Pancreas (tissue), 10 donors: ENCODE measurements at places on chromosomes 4 and X. TPM values are rescaled to one million over a fixed set of nuclear protein-coding genes. Genes with fewer than 3 reads are reported as not detected.

Gene DMRTC1B
- 2.4 TPM for polyA plus RNA-seq

Gene ZNF141
- 2.8 TPM for polyA plus RNA-seq

Gene CTAG1B
- not detected for polyA plus RNA-seq

Gene CCKAR
- polyA plus RNA-seq = not detected

Gene NLGN4X
- 0.11 TPM for polyA plus RNA-seq

Gene MAP7D3
- 1.9 TPM for polyA plus RNA-seq

Gene TLL1
- 1.5 TPM for polyA plus RNA-seq

Gene FAT1
- 26.6 TPM for polyA plus RNA-seq

Gene SHROOM2
- 3.3 TPM for polyA plus RNA-seq

Gene VCX2
- polyA plus RNA-seq = not detected

Gene FBXL5
- polyA plus RNA-seq = 39.2 TPM

Gene SSX4B
- polyA plus RNA-seq = not detected

Gene AFP
- 0.40 TPM for polyA plus RNA-seq

Gene SCML1
- polyA plus RNA-seq = 15.5 TPM

Gene ASB9
- polyA plus RNA-seq = 41.7 TPM

Gene ZNF185
- polyA plus RNA-seq = 4.8 TPM

Gene TMEM47
- 3.2 TPM for polyA plus RNA-seq
